Activated CD8-positive, alpha-beta memory T cell treated with anti-CD3 and anti-CD28 coated beads, Interleukin-2, amount 50 U/mL, for 4 hours (primary cell): ENCODE measurements at places on chromosomes 5 and 9.

DNA sequence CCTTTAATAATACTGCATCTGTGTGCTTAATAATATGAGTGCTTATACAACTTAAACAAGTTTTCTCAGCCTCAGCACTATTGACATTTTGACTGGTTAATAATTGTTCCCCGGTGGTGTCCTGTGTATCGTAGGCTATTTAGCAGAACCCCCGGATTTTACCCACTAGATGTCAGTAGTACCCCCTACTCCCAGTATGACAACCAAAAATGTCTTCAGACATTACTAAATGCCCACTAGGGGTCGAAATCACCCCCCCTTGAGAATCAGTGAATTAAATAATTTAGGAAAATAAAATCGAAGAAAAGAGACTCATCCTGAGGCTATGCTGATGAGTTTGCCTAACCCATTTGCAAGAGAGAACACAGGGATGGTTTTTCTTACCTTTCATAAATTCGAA, 166.3 kb downstream of the ATP10B start:
- no peak for DNase-seq

DNA sequence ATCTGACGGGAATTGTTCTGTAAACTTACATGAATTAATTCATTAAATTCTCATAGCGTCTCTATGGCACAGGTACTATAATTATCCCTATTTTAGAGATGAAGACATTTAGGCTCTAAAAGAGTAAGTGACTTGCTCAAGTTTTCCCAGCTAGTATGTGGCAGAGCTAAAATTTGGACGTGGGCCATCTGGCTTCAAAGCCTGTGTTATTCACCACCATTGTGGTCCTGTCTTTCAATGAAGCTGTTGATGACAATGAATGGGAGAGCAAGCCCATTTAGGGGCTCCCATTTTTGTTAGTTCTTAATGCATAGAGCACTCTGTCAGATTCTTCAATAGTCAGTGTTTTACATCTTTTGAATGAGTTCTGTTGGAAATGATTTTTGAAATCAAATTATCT, 236.0 kb upstream of the CD180 start:
- DNase-seq = no peak

DNA sequence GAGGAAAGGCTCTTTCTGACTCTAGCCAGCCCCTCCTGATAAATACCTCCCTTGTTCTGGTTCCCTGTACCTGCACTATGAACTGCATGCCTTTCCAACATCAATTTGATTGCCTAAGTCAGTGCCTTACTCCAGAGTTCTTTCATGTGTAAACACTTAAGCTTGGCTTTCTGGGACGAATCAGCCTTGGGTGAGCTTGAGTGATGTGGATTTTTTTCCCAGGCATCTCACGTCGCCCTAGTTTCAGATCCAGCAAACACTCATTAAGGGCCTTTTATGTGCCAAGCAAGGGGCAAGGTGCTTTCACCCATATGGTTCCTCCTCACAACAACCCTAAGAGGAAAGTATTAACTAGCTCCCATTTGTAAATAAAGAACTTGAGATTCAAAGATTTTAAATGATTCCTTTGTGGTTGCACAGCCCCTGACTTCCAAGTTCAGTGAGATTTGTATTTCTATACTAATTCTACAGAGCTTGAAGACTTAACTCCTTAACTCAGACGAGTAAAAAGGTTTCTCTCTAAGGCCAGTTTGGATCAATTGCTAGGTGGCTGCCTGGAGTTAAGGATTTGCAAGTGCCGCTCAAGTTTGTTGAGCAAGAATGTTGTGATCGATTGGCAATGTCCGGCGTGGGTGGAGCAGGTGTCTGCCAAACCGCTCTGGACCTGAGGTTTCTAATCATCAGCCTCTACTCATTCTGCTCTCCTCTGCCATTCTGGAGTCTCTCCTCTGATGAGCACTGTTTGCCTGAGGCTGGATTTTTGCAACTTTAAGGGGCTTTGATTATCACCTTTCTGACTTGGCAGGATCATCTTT, 20.2 kb upstream of the TJP2 start:
- no peak for DNase-seq

DNA sequence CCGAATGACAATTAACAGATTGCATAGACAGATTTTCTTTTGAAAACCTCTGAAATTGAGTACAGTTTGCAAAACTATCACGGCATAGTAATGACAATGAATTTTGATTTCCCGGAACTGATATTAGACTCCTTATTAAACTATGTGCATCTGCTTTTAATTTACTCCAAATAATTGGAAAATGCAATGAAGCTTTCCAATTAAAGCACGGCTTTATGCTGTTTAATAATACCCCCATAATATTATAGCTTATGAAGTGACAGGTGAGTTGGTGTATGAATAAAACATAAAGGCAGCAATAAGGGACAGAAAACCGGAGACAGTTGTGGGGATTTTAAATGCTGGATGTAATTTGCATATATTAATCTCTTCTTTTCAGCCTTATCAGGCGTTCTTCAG, 110.6 kb downstream of the MVB12B start:
- DNase-seq = no peak

DNA sequence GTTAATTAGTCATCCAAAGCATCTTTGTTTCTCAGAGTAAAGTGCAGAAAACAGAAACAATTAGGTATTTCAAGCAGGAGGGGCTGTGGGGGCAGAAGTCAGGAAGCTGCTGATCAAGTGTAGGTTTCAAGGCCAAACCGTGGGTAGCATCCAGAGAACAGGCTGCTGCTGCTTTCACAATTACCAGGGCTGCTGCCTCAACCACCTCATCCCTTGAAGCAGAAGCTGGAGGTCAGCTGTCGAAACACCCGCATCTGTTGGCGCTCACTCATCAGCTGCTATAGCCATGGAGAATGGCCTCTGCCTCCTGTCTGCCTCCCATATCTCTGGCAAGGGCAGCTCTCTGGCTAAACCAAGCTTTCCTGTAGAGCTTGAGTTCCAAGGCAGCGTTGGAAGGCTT, 122.9 kb upstream of the OSMR start:
- DNase-seq = no peak

GRCh38 chr9:77547106-77547730, 100.9 kb downstream of the GNA14 start:
- DNase-seq = no peak
